Peyer's patch (tissue), 4 donors: ENCODE measurements at places on chromosomes 6 and 20. TPM values are rescaled to one million over a fixed set of nuclear protein-coding genes. Genes with fewer than 3 reads are reported as not detected.

KCNG1 gene
- 33.9 TPM for total RNA-seq

ID4 gene
- 9.1 TPM for total RNA-seq

DNA sequence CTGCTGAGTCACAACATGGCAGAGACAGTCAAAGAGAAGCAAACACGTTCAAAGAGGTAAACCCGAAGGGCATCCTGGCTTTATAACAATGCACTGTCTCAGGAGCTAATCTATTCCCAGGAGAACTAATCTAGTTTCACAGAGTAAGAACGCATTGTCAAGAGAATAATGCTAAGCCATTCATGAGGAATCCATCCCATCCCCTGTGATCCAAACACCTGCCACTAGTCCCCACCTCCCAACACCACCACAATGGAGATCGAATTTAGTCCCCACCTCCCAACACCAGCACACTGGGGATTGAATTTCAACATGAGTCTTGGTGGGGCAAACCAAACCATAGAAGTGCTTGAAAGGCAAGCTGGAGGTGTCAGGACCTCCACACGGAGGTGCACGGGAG lies 231.5 kb upstream of the ID4 start:
- no peak overlapping the region for H3K4me3 ChIP-seq
- no peak overlapping the region for H3K27ac ChIP-seq
- no peak for DNase-seq
- H3K36me3 ChIP-seq: no peaks in the 10 kb centered on the region
- H3K4me1 ChIP-seq: no peaks in the 10 kb centered on the region

DNA sequence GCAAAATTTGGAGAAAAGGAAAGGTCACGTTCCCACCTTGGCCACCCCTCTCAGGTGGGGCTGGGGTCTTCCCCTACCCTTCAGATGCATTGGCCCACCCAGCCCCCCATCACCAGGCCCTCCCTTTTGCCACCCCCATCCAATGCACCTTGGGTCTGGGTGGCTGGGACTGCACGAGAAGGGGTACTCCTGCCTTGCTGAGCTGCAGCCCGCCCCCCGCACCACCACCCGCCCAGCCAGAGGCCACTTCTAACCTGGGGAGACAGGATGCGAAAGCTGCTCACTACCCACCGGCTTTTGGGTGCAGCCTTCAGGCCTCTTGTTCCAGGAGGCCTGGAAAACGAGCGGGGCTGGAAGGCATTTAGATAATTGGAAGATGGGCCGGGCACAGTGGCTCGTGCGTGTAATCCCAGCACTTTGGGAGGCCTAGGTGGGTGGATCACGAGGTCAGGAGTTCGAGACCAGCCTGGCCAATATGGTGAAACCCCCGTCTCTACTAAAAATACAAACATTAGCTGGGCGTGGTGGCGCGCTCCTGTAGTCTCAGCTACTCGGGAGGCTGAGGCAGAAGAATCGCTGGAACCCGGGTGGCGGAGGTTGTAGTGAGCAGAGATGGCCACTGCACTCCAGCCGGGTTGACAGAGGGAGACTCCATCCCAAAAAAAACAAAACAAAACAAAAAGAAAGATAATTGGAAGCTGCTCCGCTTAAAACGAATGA lies 1.2 kb upstream of the CDC25B start:
- H3K36me3 ChIP-seq: no peaks in the 10 kb centered on the region
- no peaks in the 10 kb centered on the region for H3K27me3 ChIP-seq
- H3K27ac ChIP-seq: peak overlapping the region; percentile 97
- DNase-seq: no peak

DNA sequence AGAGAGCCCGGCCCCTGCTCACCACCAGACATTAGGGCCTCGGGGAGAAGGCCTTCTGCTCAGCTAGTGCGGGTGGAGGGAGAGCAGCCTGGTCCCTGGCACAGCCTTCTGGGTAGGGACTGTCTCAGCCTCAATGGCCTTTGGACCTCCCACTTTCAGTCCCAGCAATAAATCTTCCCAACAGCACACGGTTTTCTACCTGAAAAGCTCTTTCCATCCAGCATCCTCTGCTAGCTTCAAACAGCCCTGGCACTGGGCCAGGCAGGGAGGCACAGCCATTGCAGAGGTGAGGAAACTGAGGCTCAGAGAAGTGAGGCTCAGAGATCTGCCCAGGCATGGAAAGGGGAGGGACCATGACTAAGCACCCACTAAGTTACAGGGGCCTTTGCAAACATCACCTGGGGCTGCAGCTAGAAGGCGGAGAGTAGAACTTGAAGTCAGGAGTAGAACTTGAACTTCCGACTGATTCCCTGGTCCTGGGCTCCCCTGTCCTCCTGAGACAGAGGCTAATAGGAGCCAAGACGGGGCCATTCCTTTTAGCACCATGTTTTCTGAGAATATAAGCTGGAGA lies 43.9 kb upstream of the NOL4L start:
- no peak overlapping the region for H3K27ac ChIP-seq
- H3K4me3 ChIP-seq: no peak overlapping the region
- no peaks in the 10 kb centered on the region for H3K27me3 ChIP-seq
- H3K4me1 ChIP-seq: peaks cover 4% of the 10 kb centered on the region
- DNase-seq: no peak

DNA sequence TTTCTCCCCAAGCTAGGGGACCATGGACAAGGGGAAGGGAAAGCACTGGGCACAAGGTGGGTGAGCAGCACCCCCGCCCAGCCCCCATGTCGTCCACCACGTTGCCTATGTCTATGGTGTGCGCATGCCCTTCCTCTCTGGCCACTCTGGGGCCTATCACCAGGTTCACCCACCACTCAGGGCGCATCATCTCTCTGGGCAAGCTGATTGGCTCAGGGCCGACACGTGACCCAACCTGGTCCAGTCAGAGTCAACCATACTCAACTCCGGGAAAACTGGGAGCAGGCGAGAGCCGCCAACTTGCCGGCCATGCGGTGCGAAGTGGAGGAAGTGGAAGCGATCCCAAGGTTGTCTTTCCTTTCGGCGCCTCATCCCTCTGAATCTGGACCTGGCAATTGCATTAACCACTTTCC lies 25.9 kb downstream of the ACSS1 start:
- no peaks in the 10 kb centered on the region for H3K27me3 ChIP-seq
- H3K36me3 ChIP-seq: no peaks in the 10 kb centered on the region
- peak overlapping the region; percentile 19 for H3K27ac ChIP-seq
- H3K4me3 ChIP-seq: no peak overlapping the region

DNA sequence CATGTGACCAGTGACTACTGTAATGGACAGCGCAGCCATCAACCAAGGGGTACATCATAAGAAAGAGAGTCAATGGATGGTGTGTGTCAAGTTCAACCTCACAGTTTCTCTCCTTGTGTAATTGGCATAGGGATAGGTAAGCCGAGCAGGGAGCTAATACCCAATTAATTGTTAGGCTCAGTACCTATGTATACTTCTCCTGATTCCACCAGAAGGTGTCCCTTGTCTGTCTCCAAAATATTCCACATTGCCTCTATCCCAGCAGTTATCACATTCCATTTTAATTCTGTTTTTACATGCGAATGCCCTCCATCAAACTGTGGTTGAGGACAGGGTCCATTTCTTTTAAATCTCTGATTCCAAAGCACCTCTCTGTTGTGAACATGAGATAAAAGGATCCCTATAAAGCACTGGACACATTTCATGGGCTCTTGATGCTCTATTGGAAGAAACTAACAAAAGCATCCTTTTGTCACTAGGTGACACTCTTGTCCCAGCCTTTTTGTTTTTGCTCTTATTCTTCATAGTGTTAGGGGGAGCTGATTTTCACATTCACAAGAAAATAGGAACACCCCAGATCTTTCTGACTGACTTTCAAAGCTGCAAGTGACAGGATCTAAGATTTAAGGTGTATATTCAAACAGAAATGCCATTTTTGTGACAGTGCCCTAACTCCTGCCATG lies 38.9 kb downstream of the FBXO9 start:
- DNase-seq: no peak
- no peaks in the 10 kb centered on the region for H3K27me3 ChIP-seq
- H3K4me1 ChIP-seq: no peaks in the 10 kb centered on the region
- H3K4me3 ChIP-seq: no peak overlapping the region

- no peaks in the 10 kb centered on the region for H3K36me3 ChIP-seq
- DNase-seq: no peak
- H3K4me1 ChIP-seq: no peaks in the 10 kb centered on the region
These were observed 107.9 kb upstream of the PREP start for GRCh38 chr6:105510746-105511145.

DNA sequence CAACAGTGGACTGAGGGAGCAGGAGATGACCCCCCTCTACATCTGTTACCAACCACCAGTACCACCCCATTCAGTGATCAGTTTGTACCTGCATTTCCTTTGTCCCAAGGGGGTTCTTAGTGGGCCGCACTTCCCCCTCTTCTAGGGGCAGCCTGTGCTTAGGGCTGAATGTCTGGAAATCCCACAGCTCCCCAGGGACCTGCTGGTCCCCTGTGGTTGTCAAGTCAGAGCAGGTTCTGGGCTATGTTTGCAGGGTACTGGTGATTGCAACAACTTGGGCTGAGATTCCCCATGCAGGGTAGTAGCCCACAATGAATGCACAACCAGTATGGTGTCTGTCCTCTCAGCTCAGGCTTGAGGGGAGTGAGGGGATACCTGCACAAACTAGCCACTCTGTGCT lies 39.7 kb upstream of the COL10A1 start:
- H3K4me1 ChIP-seq: no peaks in the 10 kb centered on the region
- no peaks in the 10 kb centered on the region for H3K36me3 ChIP-seq
- no peaks in the 10 kb centered on the region for H3K27me3 ChIP-seq

DNA sequence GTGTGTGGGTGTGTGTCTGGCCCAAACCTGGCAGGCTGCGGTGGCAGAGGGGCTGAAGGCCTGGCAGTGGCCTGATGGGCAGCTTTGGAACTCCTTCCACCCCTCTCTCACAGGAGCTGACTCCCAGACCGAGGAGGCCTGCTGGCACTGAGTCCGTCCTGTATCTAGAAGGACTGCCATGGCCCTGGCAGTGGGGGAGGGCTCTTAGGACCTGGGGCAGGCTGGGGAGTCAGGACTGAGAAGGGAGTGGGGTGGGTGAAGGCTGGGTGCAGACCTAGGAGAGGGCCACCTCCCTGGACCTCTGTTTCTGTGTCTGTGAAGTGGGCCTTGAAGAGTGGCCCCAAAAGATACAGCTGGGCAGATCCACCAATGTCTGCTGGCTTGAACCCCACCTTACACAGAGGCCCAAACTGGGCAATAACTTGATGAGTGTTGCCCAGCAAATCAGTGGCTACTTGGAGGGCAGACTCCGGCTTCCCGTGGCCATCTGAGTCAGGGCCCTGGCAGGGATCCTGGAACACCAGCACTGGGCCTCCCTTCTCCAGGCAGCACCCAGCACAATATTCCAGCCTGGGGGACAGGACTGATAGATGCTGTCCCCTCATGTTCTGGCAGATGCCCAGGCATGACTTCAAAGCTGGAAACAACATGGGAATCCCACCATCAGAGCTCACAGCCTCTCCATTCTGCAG lies 46.7 kb upstream of the BLCAP start:
- H3K36me3 ChIP-seq: no peaks in the 10 kb centered on the region
- no peak for DNase-seq
- H3K27me3 ChIP-seq: no peaks in the 10 kb centered on the region
- H3K27ac ChIP-seq: no peak overlapping the region
- no peaks in the 10 kb centered on the region for H3K4me1 ChIP-seq
- no peak overlapping the region for H3K4me3 ChIP-seq

DNA sequence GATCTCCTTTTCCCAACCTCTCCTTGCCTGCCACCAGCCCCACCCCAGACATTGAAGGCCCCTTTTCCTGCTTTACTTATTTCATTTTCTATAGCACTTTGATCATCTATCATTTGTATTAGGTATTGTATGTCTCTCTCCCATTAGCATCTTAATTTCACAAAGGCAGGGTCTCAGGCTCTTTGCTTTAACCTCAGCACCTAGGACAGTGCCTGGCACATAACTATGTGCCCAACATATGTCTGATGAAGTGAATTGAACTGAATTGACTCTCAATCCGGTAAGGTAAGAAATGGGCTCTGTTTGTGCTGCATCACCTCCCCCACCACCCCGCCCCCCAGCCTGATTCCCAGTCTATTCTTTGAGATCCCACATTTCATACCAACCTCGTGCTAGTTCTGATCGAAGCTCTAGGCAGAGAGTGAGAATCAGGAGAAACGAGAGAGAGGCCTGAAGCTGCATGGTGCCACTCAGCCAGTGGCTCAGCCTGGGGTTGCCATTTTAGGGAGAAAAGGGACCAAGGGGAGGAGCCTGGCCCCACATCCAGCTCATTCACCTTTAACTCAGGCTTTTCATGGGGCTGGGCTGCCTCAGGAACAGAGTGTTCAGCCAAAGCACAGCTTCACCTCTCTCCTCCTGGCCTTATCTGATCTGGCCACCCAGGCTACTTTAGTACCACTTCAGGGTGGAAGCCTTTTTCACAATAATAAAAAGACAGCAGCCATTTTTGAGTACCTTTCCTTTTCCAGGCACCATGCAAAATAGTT lies at the start of gene SPINT3:
SPINT3 (minus strand) TSS at position 476 of the 767 bp plus-strand sequence; CDS start at position 462, 14 bp downstream.
- DNase-seq: no peak
- no peaks in the 10 kb centered on the region for H3K4me1 ChIP-seq
- no peak within 1 kb of the TSS for H3K4me3 ChIP-seq
- H3K27me3 ChIP-seq: no peaks in the 10 kb centered on the region
- no peak within 1 kb of the TSS for H3K27ac ChIP-seq

DNA sequence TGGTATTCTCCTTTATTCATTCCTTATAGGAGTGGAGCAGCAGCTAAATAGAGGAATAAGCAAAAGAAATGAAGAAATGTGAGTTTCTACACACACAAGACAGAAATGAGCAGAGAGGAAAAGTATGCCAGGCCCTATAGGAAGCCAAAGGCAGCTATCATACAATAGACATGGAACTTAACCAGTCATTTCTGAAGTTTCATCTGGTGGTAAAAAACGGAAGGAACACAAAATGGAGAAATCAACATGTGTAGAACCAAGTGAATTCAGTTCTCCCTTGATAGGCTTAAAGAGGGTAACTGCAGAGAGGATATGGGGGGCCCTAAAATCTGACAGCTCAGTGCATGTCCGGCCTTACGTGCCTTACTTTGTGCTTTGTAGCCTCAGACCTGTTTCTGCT lies 44.6 kb downstream of the TSBP1 start:
- no peak overlapping the region for H3K27ac ChIP-seq
- no peak for DNase-seq
- H3K4me1 ChIP-seq: no peaks in the 10 kb centered on the region
- H3K27me3 ChIP-seq: no peaks in the 10 kb centered on the region

GRCh38 chr20:14342918-14343317 lies 5.5 kb upstream of the FLRT3 start:
- no peak overlapping the region for H3K27ac ChIP-seq
- no peak for DNase-seq
- no peak overlapping the region for H3K4me3 ChIP-seq
- no peaks in the 10 kb centered on the region for H3K36me3 ChIP-seq
- H3K4me1 ChIP-seq: peaks cover 11% of the 10 kb centered on the region

GRCh38 chr20:18857640-18858039 lies 44.1 kb downstream of the SCP2D1 start:
- no peak for DNase-seq
- no peaks in the 10 kb centered on the region for H3K4me1 ChIP-seq
- no peaks in the 10 kb centered on the region for H3K27me3 ChIP-seq
- H3K27ac ChIP-seq: no peak overlapping the region

GRCh38 chr6:110116258-110116657 lies 63.2 kb downstream of the WASF1 start:
- DNase-seq: no peak
- H3K36me3 ChIP-seq: no peaks in the 10 kb centered on the region
- H3K27ac ChIP-seq: no peak overlapping the region
- H3K4me1 ChIP-seq: no peaks in the 10 kb centered on the region

- no peak overlapping the region for H3K4me3 ChIP-seq
- no peak overlapping the region for H3K27ac ChIP-seq
- no peaks in the 10 kb centered on the region for H3K27me3 ChIP-seq
- no peak for DNase-seq
These were observed 24.4 kb downstream of the ZNF184 start for GRCh38 chr6:27448456-27448855.

GRCh38 chr6:130929036-130929678 lies 102.0 kb downstream of the SMLR1 start:
- no peak for DNase-seq
- H3K27me3 ChIP-seq: no peaks in the 10 kb centered on the region
- no peaks in the 10 kb centered on the region for H3K36me3 ChIP-seq
- no peak overlapping the region for H3K27ac ChIP-seq
- no peak overlapping the region for H3K4me3 ChIP-seq
- H3K4me1 ChIP-seq: no peaks in the 10 kb centered on the region
